Endothelial cell of umbilical vein (primary cell): ENCODE measurements at places on chromosomes 1 and 21. TPM values are rescaled to one million over a fixed set of nuclear protein-coding genes. Genes with fewer than 3 reads are reported as not detected.

Gene CFHR4
- not detected in 2 replicates for total RNA-seq

Gene CORT
- total RNA-seq: not detected in 2 replicates

Gene OR2T11
- not detected in 2 replicates for total RNA-seq

Gene ITLN1
- total RNA-seq: not detected in 2 replicates

GRCh38 chr1:26132834-26133167 is 21.2 kb downstream of the PDIK1L start:
- no peak for DNase-seq
- peaks cover under 1% of the 10 kb centered on the region for H3K4me1 ChIP-seq
- no peaks in the 10 kb centered on the region for H3K27me3 ChIP-seq

- H3K4me3 ChIP-seq: no peak overlapping the region
- DNase-seq: no peak
- H3K4me1 ChIP-seq: no peaks in the 10 kb centered on the region
- no peaks in the 10 kb centered on the region for H3K36me3 ChIP-seq
These were observed 1083.1 kb downstream of the PLA2G4A start for GRCh38 chr1:187911820-187912219.

DNA sequence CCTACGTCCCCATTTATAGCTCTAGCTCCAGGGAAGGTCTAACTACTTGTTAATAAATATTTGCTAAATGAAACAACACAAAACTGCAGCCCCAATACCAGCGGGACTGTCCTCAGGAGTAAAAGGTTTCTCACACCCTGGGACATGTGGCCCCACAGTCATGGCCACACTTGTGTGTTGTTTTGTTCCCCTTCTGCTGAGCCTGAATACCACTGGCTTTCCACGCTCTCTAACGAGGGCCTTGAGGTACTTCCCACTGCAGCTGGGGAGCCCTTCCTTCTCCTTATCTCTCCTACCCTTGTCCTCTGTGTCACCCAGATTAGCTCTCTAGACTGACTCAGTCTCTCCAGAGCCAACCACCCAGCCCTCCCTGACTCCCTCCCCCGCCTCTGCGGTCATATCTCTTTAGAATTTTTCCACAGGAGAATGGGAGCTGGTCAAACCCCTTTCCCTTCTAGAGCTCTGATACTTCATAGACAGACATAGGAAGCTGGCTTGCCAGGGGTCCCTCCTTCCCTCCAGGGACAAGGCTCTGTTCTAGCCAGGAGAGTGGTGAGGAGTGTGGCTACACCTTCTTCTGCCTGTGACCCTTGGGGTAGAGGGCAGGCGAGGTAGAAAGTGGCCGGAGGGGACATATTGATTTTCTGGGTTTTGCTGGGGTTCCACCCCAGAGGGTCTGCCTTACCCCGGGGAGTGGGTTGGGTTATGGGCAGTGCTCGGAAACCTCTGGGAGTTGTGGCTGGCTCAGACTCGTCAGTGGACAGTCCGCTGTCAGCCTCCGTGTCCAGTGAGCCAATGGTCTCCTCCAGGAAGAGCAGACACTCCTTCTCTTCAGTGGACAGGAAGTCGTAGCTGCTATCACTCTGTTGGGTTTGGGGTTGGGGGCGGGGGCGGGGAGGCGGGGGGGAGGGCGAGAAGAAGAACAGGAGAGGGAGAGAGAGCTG is 8.1 kb downstream of the C1orf116 start:
- no peak overlapping the region for H3K27ac ChIP-seq
- H3K4me1 ChIP-seq: no peaks in the 10 kb centered on the region
- no peak overlapping the region for H3K4me3 ChIP-seq
- no peaks in the 10 kb centered on the region for H3K27me3 ChIP-seq

DNA sequence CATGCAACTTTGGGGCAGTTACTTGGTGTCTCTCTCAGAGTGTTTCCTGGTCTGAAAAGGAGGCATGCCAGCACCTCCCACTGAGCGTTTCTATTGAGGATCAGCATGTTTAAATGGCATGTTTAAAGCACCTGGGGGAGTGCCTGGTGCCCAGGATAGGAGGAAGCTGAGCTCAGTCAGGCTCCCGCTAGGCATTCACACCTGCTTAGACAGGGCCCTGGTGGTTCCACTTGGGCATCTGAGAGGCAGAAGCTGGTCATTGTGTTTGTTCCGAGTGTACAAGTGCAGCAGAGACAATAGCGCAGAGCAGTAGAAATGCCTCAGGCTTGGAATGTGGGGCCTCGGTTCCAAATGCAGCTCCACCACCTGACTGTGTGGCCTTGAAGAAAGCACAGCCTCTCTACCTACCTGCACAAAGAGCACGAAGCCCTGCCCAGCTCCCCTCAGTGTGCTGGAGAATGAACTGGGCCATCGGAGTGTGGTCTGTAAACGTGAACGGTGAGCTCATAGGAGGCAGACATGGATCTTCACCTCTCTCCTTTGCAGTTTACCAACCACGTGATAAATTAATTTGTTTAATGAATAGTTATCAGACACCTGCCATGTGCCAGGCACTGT is 20.3 kb upstream of the TMEM222 start:
- no peak overlapping the region for H3K4me3 ChIP-seq
- H3K36me3 ChIP-seq: no peaks in the 10 kb centered on the region
- H3K27ac ChIP-seq: no peak overlapping the region
- no peaks in the 10 kb centered on the region for H3K4me1 ChIP-seq
